ENCODE measurements at places on chromosomes 4 and X.

DNA sequence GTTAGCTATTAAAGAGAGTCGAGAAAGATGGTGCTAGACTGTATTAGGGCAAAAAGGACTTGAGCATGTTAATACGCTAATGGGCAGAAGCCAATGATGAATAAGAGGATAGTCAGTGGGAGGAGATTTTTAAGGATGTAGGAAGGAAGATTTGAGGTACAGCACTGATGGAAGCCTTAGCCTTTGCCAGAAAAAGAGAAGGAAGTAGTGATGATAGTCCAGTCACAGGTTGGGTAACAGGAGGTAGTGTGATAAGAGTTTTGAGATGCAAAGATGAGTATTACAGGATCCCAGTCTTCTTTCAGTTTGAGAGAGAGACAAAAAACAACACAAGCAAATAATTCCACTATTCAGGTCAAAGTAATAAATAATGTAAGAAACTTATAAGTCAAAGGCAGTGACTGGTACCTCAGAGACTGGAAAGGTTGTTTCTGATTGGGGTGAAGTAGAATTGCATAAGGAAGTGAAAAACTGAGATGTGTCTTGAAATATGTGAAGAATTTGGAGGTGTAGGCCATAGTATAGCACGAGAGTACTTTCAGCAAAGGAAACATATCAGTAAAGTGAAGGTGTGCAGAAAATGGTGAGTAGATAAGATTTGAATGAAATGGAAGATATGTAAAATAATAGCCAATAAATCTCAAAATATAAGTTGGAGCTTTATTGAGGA, 22.1 kb upstream of the NDNF start:
- no peak for DNase-seq

DNA sequence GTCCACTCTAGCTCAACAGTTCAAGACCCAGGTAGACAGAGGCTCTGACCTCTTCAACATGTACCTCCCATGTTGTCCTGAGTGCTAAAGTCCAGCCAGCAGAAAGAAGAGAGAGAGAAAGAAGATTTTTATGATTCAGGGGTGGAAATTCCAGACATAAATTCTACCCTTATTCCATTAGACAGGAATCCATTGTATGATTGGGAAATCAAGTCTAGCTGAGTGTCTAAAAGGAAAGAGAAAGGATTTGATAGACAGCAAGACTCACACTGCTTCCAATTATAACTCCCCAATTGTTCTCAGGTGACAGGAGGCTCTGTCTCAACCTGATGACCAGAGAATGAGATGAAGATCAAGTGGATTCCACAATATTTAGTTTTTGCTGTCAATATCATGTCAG, 27.9 kb upstream of the PGM2 start:
- DNase-seq, result no peak

DNA sequence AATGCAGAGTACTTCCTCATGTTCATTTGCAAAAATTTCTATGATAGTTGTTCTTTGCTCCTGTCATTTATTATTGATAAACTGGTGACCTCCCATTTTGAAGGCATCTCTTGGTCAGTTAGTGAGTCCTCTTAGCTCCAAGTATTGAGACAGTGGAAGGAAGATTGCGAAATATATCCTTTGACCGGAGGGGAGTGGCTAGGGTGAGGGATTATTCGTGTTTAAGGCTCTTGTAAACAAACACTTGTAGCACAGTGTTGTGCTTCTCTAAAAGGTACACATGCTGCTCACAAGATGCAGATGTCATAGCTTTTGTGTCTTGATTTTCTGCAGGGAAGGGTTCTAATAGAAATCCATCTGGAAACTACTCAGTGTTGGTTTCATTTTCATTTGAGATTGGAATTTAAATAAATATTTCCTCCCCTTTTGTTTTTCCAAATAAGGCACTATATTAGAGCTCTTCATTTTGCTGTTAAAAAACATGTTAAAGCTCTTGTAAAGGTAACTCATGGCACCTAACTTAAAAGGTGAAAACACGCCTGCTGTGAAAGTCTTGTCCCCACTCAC, 21.8 kb downstream of the TXLNG start:
- DNase-seq, result no peak

DNA sequence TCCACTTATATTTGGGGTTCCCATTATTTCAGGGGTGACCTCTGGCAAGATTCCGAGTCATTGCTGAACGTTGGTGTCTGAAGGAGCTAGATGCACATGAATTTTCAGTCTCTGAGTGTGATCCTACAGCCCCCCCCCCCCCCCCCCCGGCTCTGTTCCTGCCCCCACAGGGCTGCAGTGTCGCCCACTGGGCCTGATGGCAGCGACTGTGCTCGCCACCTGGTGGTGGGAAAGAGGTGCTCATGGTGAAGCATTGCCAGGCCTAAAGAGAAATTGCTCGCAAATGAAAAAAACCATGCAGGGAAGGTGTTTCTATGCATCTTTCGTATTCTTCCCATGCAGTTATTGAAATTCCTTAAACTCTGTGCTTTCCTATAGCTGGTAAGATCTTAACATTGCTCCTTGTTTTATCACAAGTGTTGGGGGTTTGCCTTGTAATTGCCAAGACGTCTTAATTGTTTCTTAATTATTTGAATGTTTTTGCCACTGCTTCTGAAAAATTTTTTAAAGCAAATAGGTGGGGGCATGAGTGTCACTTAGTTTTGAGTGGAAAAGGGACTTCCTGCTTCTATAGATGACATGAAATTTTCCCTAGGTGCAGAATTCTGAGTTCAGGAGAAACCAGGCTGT, 63.2 kb downstream of the CLDN22 start:
- DNase-seq, result no peak

- DNase-seq, result no peak
These were observed 2.7 kb upstream of the RENBP start for GRCh38 chrX:153947009-153947769.

DNA sequence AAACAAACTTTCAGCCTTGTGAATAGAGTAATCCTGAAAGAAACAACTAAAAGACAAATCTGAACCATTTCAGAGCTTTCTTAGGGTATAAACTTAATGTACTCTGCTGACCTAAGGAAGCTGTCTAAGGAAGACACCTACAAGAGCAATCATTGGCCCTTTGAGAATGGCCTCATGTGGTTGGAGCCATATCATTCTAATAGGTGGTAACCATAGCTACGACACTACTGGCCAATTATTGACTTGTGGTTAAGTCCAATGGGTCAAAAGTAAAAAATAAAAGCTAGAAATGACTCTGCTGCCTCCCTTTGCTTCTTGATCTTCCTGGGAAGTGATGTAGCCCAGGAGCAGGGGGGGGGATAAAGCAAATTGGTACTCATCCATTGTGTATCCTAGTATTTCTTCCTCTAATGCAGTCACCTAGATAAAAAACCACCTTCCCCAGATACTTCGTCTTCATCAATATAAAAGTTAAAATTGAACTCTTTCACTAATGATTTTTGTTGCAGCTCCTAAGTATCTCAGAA, 547.0 kb downstream of the ARAP2 start:
- DNase-seq, result no peak

GRCh38 chrX:2828344-2828958, at the start of gene GYG2:
Gene GYG2 (plus strand): TSS chrX:2828930. CDS start chrX:2830189, 1,259 bp downstream.
- DNase-seq, result no peak

DNA sequence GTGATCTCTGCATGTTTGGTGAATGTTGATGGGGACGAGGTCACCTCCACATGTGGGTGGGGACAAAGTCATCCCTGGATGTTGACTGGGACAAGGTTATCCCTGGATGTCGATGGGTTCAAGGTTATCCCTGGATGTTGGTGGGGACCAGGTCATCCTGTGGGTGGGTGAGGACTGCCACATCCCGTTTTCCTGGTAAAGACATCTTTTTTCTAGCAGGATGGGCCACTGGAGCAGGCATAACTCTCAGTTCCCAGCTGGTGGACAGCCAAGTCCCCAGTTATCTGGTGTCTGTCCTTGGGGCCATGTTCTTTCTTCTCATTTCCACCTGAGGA, 28.3 kb upstream of the PLCXD1 start:
- no peak for DNase-seq

DNA sequence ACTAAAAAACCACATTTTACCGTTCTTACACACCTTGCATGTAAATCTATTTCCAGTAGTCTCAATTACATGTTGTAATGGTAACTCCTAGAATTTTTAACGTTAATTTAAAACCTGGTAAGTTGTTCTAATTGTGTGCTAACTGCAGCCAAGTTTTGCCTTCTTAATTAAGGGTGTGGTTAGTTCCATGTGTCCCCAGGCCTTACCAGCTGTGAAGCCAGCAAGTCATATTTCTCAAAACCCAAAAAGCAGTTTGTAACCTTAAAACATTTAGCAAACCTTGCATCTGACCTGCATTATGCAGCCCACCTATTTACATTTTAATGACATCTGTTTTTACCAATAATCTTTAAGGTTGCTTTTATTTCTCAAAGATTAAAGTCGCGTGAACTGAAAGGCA, 18.4 kb upstream of the FAM47E start:
- no peak for DNase-seq

GRCh38 chrX:107632346-107632745, 4.0 kb downstream of the PRPS1 start:
- DNase-seq, result no peak

GRCh38 chr4:12635629-12636028, 848.5 kb downstream of the RAB28 start:
- DNase-seq, result no peak

GRCh38 chrX:86507331-86507730, 359.1 kb downstream of the DACH2 start:
- DNase-seq, result no peak

DNA sequence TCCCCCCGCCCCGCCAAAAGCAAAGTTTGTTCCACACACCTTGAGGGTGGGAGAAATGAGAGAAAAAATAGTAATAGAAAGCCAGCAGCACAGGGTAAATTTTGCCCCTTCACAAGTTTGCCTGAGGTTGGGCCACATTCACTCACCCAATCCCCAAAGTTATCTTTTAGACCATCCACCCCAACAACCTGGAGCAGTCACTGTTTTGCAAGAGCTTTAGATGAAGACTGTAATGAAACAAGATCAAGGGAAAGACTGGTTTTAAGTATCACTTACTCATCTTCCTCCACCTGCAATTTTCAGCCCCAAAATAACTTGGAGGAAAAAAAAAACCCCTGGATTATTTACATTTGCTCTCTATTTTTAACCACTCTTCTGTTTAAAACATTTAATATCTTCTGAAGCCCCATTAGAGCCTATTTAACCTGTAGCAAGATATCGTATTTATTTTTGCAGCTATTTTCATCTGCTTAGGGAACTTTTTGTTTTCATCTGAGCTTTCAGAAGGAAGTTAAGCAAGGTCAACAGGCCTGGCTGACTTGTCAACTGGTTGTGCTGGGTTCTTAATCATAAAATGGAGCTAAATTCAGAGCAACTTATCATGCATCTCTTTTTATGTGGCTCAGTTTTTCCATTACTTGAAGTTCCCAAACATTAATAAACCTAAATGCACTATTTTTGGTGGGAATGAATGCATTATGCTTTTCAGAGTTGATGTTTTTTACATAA, 24.6 kb upstream of the TBL1X start:
- DNase-seq, result no peak

DNA sequence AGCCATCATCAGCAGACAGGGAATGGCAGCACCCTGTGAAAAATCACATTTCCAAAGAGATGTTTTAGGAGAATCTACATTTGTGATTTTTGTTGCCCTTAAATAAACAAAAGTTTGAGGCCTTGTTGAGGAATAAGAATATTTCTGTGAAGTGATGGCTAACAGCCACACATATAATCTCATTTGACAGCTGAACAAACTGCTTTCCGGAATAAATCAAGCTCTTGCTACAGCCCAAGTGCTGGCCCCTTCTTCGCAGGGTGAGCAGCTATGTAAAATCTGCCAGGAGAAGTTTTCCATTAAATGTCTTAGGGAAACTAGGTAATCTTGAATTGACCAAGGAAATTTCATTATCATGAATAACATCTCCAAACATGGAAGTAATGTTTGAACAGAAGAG, 106.4 kb upstream of the GPM6B start:
- no peak for DNase-seq

DNA sequence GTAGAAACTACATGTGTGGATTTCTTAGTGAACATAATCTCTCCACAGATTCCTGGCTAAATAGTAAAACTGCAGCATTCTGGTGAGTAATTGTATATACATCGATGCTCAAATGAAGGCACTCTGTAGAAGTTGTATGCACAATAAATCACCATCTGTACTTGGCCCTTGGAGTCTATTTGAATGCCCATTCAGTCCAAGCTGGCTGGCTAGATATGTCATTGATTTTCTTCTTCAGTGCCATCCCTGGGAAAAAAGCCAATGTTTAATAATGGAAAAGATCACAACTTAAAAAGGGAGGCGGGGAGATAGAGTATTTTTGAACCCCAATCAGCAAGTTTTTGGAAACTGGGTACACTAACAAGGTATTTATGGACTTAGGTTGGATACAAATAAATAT, 381.0 kb upstream of the TEX13C start:
- no peak for DNase-seq

DNA sequence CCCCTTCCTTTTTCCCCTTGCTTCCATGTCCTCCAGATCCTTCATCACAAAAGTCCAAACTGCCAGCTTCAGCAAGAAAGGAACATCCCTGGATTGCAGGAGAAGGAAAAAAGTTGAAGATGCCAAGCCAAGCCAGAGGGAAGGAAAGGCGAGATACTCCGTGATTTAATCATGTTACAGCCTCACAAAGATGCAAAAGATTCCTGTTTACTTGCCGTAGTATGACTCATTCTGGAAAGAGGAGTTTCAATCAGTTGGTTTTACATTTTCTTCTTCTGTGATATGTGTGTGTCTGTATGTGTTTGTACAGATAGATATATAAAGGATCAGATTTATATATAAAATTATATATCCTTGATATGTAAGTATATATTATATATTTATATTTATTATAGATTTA, 69.3 kb downstream of the BTC start:
- no peak for DNase-seq

GRCh38 chrX:24231641-24232179, 82.2 kb downstream of the SUPT20HL2 start:
- DNase-seq, result no peak

DNA sequence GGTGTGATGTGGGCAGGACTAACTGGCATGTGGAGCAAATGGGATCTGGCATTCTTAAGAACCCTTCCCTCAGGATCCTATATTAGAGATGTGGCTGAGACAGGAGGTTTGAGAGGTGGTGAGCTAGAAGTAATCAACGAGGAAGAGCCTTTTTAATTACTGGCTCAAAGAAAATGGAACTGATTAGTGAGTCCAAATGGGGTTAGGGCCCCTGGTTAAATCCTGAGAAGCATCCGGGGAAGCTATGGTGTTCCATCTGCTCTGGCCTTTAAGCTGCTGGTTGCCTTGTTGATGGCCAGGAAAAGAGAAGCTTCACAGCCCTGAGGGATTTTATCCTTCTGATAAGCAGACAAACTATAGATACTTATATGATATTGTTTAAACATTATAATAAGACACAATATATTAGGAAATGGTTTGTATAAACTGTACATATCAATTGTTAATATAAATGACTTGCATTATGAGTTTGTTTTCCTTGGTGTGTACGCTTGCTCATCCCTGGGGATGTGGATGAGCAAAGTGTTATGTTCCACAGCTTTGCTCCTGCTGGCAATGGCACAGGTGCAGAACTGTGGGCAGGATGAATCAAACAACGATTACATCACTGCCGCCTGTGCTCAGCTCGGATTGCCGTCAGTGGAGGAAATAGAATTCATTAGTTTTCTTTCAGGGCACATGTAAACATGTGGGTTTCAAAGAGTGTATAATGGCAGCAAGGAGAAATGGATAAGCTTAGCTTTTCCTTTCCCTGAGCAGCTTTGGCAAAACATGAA, 328.6 kb upstream of the ARX start:
- no peak for DNase-seq

All from cerebellar nuclear complex (tissue), 1 donor.